ENCODE measurements at places on chromosomes 4 and X.

DNA sequence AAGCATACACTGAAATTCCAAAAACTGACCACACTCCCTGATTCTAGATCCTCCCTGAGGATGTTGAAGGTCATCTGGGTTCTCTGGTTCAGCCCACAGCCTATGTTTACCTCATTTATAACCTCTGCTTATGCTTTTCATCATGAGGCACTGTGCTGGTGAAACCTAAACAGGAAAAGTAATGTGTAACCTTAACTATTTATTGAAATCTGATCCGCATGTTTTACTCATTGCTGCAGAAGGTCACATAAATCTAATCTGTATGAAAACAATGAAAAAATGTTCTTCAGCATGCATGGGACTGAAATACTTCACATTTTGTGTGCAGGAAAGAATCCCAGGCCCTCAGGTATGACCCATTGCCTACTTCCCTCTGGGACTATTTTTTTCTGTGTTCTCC, 30.3 kb downstream of the UCHL1 start:
- no peak for DNase-seq

DNA sequence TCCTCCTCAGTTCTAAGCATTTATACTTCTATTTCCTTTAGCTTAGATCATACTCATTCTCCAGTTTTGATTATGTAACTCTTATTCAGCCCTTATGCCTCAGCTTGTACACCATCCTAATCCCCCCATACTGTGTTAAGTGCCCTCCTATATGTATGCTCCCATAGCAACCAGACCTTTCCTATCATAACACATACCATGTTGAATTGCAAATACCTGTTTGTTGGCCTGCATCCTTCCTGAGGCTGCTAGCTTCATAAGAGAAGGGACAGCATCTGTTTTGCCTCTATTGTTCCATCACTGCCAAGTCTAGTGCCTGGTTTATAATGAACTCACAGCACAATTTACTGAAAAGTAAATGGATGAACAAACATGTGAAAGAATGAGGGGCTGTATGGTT, 443.7 kb downstream of the CENPC start:
- DNase-seq: no peak

DNA sequence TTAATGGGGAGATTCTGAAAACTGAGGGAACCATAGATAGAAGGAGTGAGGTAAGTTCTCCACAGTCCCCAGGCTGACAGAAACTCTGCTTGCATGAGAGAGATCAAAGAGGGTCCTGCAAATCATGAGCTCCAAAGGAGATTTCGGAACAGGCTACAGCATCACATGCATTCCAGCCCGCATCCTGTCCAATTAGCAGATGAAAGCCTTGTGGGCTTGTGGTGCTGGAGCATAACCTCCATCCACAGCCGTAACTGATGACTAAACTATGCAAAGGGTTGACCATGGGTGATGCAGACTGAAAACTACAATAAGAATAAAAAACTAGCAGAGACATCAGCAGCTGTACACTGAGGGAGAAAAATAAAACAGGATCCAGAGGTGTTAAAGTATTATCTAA, 654.5 kb downstream of the TLL1 start:
- no peak for DNase-seq

GRCh38 chrX:44342866-44343265, 606 bp downstream of the EFHC2 start:
- no peak for DNase-seq

- no peak for DNase-seq
Measured at GRCh38 chr4:39330353-39330752, 35.8 kb downstream of the RFC1 start.

DNA sequence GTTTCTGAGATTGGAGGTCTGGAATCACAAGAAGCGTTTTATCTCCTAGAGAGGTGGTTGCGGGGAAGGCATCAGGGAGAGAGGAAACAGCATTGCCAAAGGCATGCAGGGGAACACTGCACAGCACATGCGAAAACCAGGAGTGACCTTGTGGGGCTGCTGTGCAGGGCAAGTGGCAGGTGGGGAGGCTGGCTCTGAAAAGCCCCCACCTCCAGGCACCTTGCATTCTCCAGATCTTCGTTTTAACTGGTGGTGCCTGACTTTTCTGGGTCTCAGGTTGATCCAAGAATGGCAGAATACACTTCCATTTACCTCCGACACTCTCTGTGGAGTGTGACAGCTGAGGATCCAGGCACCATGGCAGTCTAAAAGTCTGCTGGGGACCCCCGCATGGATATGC, 209.4 kb upstream of the LEF1 start:
- no peak for DNase-seq

DNA sequence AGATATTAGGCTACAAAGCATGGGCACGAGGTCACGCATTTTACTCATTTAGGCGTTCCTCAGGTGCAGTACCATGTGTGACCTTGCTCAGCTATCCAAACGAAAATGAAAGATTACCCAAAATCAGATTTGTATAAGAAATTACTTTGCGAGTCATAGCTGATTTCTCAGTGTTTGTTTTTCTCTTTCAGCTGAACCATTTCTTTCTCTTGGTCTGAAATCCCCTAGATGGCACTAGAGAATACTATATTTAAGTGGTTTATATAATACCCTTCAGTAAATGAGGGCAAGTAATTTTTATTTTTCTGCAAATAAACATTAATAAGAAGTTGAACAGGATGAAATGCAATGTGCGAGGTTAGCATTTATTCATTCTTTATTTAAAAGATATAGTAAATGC, 496.6 kb downstream of the STIM2 start:
- no peak for DNase-seq

- DNase-seq: no peak
Measured at GRCh38 chrX:110308220-110308619, 9.7 kb downstream of the AMMECR1 start.

GRCh38 chr4:138389976-138390685, 148.0 kb upstream of the SLC7A11 start:
- no peak for DNase-seq

DNA sequence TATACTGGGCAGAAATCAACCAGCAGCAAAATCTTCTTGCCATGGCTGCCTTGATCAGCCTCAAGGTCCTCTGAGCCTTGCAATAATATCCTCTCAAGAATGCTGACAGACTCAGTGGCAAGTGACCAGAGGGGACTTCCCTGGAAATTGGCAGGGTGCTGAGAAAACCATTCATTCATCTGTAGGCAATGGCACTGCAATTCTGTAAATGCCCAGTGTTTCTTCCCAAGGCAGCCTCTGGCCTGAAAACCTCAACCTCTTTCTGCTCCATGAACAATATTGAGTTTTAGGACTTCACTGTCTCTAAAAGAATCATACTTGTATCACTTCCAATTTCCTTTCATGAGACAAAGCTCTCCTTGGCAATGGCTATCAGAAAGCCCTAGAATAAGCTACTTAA, 754.3 kb upstream of the TENM3 start:
- no peak for DNase-seq
